ENCODE measurements at places on chromosomes 7 and 10. TPM values are rescaled to one million over a fixed set of nuclear protein-coding genes. Genes with fewer than 3 reads are reported as not detected.

GRCh38 chr10:58930500-58930899 lies 245.9 kb upstream of the PHYHIPL start:
- no peak for DNase-seq
- H3K4me1 ChIP-seq: no peaks in the 10 kb centered on the region
- no peak overlapping the region for H3K4me3 ChIP-seq
- no peak overlapping the region for H3K27ac ChIP-seq
- no peaks in the 10 kb centered on the region for H3K36me3 ChIP-seq
- no peaks in the 10 kb centered on the region for H3K27me3 ChIP-seq

DNA sequence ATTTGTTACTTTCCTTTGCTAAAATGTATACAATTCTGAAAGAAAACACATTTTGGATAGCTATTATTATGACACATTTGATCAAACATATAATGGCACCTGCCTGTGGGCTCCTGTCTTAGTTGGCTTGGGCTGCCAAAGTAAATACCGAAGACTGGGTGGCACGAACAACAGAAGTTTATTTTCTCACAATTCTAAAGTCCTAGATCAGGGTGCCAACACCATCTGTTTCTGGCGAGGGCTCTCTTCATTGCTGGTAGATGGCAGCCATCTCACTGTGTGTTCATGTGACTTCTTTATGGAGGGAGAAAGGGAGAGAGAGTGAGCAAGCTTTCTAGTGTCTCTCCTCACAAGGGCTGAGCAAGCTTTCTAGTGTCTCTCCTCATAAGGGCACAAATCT lies 195.8 kb upstream of the FAM3C start:
- no peak for DNase-seq
- H3K27ac ChIP-seq: no peak overlapping the region
- no peaks in the 10 kb centered on the region for H3K4me1 ChIP-seq

The SDK1 gene
- 1.0 TPM for total RNA-seq

The NYAP1 gene
- total RNA-seq: 0.57 TPM

GRCh38 chr10:79328737-79329504 lies 18.3 kb upstream of the PPIF start:
- DNase-seq: no peak
- no peaks in the 10 kb centered on the region for H3K4me1 ChIP-seq
- no peaks in the 10 kb centered on the region for H3K27me3 ChIP-seq
- H3K27ac ChIP-seq: no peak overlapping the region

DNA sequence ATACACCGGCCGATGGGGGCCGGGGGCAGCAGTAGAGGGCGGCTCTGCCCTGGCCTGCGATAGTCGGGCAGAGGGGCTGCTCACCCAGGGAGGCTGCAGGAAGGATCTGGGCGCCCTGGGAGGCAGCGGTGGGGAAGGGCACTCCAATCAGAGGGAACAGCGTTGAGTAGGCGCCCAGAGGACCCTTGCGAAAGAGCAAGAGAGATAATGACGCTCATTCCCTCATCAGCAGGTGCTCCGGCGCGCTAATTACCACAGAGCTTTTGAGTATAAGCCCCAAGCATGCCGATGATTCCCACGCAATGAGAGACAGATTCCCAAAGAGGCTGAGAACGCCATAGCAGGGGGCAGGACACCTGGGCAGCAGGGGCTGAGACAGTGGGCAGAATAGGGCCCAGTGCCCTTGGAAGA lies 215.3 kb downstream of the MAD1L1 start:
- no peak overlapping the region for H3K27ac ChIP-seq
- H3K4me3 ChIP-seq: no peak overlapping the region
- peaks cover 10% of the 10 kb centered on the region for H3K4me1 ChIP-seq
- DNase-seq: no peak
- peaks cover 10% of the 10 kb centered on the region for H3K36me3 ChIP-seq
- H3K27me3 ChIP-seq: no peaks in the 10 kb centered on the region

The TMEM273 gene
- 20.7 TPM for total RNA-seq

The PKD2L1 gene
- not detected for total RNA-seq

DNA sequence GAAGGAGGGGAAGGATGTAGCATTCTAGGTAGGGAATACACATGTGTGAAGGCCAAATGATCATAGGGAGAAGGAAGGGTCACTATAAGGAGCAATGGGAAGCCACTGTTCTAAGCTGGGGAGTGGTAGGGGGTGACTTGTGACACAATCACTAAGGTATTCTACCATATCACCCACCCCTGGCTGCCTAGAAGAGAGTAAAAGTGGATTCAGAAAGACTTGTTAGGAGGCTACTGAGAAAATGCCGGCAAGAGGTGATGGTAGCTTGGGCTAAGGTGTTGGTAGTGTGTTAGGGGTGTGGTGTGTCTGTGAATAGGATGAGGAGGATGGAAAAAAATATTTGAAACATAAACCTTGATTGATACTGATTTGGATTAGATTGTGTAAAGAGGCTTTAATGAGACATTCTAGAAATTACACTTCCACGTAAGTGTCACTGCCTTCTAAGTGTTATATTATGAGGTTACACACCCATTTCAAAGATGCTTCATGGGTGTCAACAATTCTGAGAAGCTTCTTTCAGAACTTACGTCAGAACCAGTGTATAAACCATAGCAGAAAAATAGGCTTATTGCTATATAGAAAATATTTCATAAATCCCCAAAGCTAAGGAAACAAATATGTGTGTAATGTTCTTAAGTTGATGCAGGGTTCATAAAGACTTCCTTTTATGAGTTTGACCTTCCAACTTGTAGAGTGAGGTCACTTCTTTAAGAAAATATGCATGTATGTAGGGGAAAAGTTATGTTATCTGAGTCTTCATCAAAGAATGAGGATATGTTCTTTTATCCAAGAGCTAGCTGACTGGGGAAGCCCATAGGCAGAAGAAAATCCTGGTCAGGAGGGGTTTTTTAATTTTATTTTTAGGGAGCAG lies 5.6 kb upstream of the BPGM start:
- no peak overlapping the region for H3K27ac ChIP-seq
- H3K36me3 ChIP-seq: no peaks in the 10 kb centered on the region
- peaks cover 12% of the 10 kb centered on the region for H3K4me1 ChIP-seq
- DNase-seq: no peak
- H3K4me3 ChIP-seq: no peak overlapping the region
- H3K27me3 ChIP-seq: no peaks in the 10 kb centered on the region

GRCh38 chr7:111356941-111357340 lies 205.4 kb downstream of the IMMP2L start:
- no peak overlapping the region for H3K27ac ChIP-seq
- H3K4me1 ChIP-seq: no peaks in the 10 kb centered on the region
- no peaks in the 10 kb centered on the region for H3K27me3 ChIP-seq

- H3K4me3 ChIP-seq: no peak overlapping the region
- H3K4me1 ChIP-seq: peaks cover 50% of the 10 kb centered on the region
- H3K36me3 ChIP-seq: no peaks in the 10 kb centered on the region
- no peak overlapping the region for H3K27ac ChIP-seq
Measured at GRCh38 chr7:114941692-114942091, 19.8 kb downstream of the MDFIC start.

DNA sequence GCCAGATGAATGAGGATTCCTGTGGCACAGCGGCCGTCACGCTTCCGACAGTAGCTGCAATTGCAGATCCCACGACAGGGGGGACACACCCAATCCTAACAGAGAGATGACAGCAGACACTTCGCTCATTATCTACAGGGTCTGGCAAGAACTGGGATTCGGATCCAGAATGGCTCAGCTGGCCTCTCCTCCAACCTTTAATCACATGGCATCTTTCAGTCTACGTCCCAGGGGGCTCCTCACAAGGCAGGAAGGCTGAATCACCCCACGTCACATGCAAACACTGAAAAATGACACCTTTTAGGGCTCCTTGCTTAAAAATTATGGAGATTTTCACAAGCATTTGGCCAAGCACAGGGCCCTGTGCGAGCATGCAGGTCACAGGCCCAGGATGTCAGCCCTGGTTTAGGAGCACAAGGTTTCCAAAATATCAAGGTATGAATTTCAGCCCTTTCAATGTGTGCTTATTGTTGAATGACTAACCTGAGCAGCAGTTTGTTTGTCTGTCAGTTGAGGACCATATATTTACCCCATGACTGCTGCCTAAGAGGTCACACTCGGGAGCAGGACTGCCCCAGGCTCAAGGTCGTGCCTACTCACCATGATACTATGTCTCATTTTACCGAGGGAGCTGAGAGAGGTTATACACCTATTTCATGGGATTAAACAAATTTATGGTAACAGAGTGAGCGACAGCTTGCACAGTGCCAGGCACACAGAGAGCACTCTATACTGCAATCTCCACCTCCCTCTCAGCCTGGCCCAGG lies 42.5 kb downstream of the CDCA7L start:
- H3K36me3 ChIP-seq: peaks cover 71% of the 10 kb centered on the region
- peaks cover 1% of the 10 kb centered on the region for H3K4me1 ChIP-seq
- H3K4me3 ChIP-seq: no peak overlapping the region
- DNase-seq: no peak
- H3K27me3 ChIP-seq: no peaks in the 10 kb centered on the region
- H3K27ac ChIP-seq: no peak overlapping the region

The GPR26 gene
- total RNA-seq: not detected

DNA sequence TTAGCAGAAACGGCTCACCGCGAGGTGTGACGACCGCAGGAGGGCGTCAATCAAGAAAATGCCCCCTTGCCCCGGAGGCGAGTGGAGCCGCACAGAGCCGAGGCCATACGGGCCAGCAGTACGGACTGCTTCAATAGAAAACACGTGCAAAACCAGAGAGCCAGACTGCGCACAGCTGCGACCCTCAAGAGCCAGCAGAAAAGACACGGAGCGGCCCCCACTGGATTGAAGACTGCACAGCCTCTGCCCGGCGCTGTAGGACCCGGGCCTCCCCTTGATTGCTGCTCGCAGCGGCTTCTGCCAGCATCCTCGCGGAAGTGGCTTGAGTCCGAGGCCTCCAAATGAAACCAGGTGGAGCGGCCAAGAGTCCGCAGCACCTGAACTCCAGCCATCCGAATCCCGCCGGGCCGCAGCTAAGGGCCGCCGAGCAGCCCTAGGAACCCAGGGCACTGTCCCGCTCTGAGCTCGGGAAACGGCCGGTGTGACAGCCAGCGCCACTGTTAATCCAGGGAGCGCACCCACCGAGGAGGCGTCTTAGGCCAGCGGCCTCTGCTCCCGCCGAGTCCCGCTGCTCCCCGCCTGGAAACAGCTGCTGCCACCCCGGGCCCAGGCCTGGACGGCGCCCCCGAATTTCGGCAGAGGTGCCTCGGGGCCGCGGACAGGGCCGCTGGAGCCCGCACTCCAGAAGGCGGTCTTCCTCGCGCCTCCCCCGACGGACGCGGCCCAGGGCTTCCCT lies 660 bp upstream of the HHEX start:
- H3K4me1 ChIP-seq: peaks cover 25% of the 10 kb centered on the region
- H3K36me3 ChIP-seq: no peaks in the 10 kb centered on the region
- peak; percentile 11 for DNase-seq
- H3K27ac ChIP-seq: peak overlapping the region; percentile 50
- peak overlapping the region; percentile 63 for H3K4me3 ChIP-seq

The OR2A5 gene
- total RNA-seq: not detected

DNA sequence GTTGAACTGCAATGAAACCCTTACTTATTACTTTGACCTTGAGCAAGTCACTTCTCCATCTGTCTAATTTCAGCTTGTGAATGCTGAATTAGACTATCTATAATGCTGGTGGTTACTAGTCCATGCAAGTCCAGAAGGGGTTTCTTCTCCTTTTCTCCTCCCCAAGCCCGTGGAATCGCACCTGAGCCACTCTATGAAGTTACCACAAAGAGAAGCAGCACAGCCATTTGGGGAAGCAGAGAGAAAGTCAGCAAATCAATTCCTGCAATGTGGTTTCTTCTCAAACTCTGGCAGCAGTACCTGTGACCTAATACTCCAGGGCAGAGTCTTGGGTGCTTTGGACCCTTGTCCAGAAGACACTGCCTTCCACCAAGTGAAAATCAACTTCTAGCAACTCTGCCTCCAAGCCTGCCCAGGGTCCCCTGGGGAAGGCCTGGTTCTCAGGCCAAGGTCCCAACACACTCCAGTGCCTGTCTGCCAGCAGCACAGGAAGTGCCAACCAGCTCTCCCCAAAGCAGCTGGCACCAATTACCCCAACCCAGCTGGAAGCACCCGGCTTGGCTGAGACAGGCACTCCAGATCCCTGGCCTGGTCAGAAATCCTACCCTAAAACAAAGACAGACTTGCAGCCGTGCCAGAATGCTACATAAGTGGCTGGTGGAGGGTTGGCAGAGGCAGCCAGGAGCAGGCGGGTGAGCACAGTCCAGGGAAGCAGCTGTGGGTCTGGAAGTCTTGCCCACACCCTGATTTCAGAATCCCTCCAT lies 200.3 kb downstream of the LSM5 start:
- peak overlapping the region; percentile 2 for H3K27ac ChIP-seq
- H3K36me3 ChIP-seq: no peaks in the 10 kb centered on the region
- H3K4me3 ChIP-seq: no peak overlapping the region
- H3K4me1 ChIP-seq: peaks cover 7% of the 10 kb centered on the region

DNA sequence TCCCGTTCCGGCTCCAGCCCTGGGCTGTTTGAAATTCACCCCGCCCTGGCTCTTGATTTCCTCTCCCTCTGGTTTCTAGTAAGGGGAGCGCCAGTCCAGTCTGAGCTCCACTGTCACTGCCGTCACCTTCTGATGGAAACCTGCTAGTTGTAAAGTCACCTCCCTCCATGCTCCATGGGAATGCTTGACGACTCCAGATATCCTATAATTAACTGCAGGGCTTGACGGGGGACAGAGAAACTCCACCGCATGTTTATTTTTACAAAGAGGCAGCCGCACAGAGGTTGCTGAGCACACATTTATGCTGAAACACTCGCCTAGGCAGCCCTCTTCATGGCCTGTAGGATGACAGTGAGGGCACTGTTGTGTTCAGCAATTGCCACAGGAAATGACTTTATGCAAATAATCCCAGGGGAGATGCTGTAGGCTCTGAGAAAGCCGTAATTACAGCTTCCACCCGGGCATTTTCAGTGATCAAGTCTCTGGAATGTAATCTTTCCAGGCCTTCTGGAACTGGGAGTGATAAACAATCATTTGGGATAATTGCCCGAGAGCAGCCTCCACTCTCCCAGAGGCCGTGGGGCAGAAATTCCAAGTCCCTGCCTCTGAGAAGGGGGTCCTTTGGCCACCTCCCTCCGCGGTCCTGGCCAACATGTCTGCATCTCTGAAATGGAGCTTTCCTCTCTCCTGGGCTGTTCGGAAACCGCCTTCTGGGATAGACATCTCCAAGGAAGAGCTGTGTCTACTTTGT lies 300.5 kb downstream of the KLF6 start:
- H3K36me3 ChIP-seq: no peaks in the 10 kb centered on the region
- H3K27ac ChIP-seq: peak overlapping the region; percentile 59
- H3K4me3 ChIP-seq: no peak overlapping the region
- DNase-seq: no peak

DNA sequence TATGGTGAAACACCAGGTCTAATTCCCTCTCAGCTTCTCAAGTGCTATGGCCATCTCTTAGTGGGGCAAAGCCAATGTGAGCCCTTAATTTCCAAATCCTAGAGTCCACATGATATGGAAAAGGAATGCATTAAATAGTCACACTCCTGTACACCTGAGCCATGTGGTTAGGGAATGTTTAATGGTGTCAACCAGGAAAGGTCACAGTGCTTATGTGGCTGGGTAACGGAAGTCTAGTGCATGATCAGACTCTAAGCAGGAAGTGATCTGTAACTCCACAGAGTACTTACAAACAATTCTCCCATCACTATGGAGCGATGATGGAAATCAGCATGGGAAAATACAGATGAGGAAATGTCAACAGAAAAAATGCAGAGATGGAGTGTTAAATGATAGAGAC lies 148.8 kb downstream of the MAGI2 start:
- H3K4me1 ChIP-seq: no peaks in the 10 kb centered on the region
- H3K4me3 ChIP-seq: no peak overlapping the region
- no peak overlapping the region for H3K27ac ChIP-seq
- no peaks in the 10 kb centered on the region for H3K36me3 ChIP-seq
- no peak for DNase-seq

- no peaks in the 10 kb centered on the region for H3K27me3 ChIP-seq
- no peak overlapping the region for H3K27ac ChIP-seq
- H3K36me3 ChIP-seq: peaks cover 15% of the 10 kb centered on the region
- H3K4me3 ChIP-seq: no peak overlapping the region
Measured at GRCh38 chr10:68208424-68209042, 23.4 kb downstream of the ATOH7 start.

The HOXA9 gene
- total RNA-seq: not detected

All from heart right ventricle (tissue), 16 donors.